Hematopoietic multipotent progenitor cell treated with erythropoietin and hydrocortisone succinate and interleukin-3 and kit ligand, for 8 days (in vitro differentiated cells): ENCODE measurements at places on chromosomes 12 and 14.

GRCh38 chr14:93105362-93105761, 10.4 kb downstream of the ITPK1 start:
- DNase-seq: no peak

DNA sequence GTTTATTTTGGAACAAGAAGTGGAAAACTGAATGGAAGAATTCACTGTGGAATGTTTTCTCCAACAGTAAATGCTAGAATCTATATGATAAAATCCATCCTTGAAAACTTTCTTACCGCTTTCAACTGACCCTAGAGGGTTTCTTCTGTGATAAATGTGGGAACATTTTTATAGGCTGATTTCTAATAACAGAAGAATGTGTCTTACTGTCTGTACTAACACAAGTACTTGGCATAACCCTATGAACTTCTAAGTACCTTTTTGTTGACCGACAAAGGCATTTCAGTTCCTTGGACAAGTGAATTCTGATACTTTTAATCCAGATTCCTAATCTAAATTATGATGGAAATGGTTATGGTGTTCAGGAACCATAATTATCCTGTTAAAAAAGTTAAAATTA, 1109.7 kb upstream of the FLRT2 start:
- no peak for DNase-seq

GRCh38 chr14:61222388-61222787, 58.8 kb downstream of the TMEM30B start:
- no peak for DNase-seq

- no peak for DNase-seq
Observed at GRCh38 chr12:56216461-56216860, 5.3 kb downstream of the RNF41 start.

GRCh38 chr12:89995870-89996269, 287.2 kb upstream of the ATP2B1 start:
- DNase-seq: no peak

DNA sequence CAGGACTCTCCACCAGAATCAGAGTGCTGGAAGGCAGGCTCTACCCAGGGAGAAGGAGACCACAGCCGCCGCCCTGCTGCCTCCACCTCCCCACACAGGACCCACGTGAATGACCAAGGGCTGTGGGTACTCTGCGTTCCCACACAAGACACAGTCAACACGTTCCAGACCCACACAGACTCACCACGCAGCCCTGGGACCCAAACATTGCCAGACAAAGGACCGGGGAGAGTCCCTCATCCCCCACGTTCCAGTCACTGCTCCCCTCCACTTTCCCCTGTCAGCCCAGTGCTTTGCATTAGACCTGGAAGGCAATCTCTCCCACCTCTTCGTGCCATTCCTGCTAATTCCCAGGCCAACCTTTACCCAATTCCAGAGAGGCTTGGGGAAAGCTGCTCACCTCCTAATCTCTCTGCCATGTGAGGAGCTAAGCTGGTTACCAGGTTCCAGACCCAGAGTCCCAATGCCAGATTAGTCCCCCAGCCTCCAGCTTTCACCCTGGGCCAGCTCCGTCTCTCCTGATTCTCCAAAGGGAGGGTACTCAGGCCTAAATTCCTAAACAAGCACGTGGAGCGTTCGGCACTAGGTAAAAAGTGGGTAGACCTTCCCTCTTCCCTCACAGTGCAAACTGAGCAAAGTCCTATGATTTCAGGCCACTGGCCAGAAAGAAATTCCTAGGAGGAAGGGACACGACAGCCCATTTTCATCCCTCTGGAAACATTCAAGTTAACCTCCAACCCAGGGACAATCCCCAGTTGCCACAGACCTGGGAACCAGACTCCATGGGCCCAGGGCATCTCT, 4.9 kb downstream of the SLC6A13 start:
- no peak for DNase-seq

DNA sequence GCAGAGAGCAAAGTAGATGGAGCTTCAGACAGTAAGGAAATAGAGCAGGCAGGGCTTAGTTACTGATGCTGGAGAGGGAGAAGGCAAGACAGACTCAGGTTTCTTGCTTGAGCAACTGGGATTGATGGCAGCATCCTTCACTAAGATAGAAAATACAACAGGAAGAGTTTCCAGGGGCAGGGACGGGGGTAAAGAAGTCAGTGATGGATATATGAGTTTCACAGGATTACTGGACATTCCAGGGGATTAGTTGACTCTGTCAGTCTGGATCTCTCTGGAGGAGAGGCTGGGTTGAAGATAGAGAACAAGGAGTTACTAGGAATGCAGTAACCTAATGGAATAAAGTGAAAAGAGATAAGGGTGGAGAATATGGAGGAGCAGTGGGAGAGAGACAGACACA, 74.5 kb upstream of the ATF1 start:
- no peak for DNase-seq
